ENCODE measurements at places on chromosomes 11 and 22. TPM values are rescaled to one million over a fixed set of nuclear protein-coding genes. Genes with fewer than 3 reads are reported as not detected.

Gene HIC2
- 0.43 TPM for polyA plus RNA-seq

Gene EMID1
- polyA plus RNA-seq: not detected

Gene MOV10L1
- polyA plus RNA-seq: not detected

Gene RBM4
- polyA plus RNA-seq: 121 TPM

Gene OR52I1
- not detected for polyA plus RNA-seq

GRCh38 chr11:126914941-126915340 is 85.6 kb downstream of the KIRREL3 start:
- DNase-seq: peak; percentile 60

DNA sequence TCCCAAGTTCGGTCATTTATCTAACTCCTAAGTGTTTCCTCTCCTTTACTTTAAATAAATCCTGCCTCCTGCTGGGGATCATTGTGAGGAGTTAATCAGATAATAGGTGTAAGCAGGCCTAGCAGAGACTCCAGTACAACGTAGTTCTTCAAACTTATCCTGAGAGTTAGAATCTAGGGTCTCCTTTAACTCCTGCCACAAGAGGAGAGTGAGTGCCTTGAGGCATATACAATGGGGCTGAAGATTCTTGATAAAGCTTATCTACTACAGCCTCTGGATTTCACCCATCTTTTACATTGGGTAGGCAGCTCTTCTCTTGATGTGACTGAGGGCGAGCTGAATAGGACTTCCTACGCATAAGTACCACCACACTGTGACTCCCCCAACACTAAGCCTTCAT is 3.1 kb upstream of the GALNT18 start:
- DNase-seq: no peak

- DNase-seq: peak; percentile 60
Observed at GRCh38 chr11:47314992-47315391, 37.5 kb downstream of the MYBPC3 start.

GRCh38 chr11:20618083-20618482 is 18.7 kb downstream of the SLC6A5 start:
- DNase-seq: no peak

- no peak for DNase-seq
Observed at GRCh38 chr22:36334081-36334820, 53.5 kb downstream of the MYH9 start.

GRCh38 chr22:42343531-42344081 is 73.2 kb upstream of the TCF20 start:
- DNase-seq: peak; percentile 56

DNA sequence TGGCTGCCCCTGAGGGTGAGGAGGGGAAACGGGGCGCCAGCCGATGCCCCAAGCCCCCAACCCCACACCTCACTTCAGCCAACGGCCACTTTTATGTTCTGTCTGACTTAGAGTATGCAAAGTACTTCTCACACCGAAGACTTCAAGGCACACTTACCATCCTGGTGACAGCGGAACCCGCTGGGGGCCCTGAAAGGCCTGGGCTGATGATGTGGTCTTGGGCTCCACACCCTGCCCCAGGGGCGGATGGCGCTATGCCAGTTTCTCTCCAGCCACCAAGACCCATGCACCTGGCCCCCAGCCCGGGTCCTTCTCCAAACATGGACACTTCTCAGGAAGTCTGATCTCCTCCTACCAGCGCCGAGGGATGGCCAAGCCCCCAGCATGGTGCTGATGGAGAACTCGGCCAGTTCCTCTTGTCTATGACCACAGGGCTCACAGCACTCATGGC is 175.4 kb downstream of the CTTN start:
- DNase-seq: no peak

DNA sequence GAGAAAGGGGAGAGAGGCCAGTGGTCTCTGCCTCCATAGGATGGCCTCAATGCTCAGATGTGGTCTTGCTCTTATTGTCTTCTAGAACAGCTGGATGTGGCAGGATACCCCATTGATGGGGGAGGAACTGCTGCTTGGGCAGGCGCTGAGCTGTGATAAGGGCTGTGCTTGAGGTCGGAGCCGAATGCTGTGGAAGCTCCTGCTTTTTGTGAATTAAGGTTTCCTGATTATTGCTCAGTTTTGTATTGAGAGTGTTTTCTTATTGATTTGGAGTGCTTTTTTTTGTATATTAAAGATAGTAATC is 57.2 kb downstream of the CABIN1 start:
- no peak for DNase-seq

DNA sequence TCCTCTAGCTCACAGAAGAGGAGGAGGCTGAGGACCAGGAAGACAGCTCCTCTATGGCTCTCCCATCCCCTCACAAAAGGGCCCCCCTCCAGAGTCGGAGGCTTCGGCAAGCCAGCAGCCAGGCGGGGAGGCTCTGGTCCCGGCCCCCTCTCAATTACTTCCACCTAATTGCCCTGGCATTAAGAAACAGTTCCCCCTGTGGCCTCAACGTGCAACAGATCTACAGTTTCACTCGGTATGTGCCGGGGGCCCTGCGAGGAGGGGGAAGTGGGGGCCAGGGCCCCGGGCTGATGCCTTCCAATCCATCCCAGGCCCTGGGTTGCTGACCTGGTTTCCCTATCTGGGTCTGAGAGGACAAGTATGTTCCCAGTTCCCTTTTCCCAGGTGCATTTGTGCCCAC is 7.9 kb downstream of the FOXR1 start:
- DNase-seq: no peak
